Activated CD4-positive, alpha-beta memory T cell treated with anti-CD3 and anti-CD28 coated beads, Interleukin-2, amount 10 ng/mL, durations not matched to agents 7 days and 5 days (primary cell): ENCODE measurements at places on chromosomes 7 and 10. TPM values are rescaled to one million over a fixed set of nuclear protein-coding genes. Genes with fewer than 3 reads are reported as not detected.

DNA sequence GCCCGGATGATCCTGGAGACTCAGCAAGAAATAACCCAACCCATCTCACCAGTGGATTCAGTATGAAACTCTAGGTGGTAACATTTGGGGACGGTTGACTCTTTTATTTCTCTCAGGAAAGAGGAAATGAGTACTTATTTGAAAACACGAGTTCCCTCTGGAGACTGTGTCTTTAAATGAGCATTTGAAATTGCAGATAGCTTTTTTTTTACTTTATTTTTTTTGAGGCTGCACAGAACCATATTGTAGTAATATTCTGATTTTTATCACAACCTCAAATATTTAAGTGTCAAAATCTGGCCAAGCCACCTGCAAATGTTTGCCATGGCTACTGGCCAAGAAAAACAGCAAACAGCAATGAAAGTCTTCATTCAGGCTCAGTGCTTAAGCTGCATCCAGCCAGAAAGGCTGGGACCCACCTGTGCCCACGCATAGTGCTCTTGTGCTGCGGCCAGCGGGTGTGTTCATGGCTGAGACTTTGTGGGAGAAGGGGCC lies 160.8 kb downstream of the CREB5 start:
- no peak overlapping the region for H3K4me3 ChIP-seq
- DNase-seq, result no peak
- H3K36me3 ChIP-seq, result no peaks in the 10 kb centered on the region
- no peak overlapping the region for H3K27ac ChIP-seq

- peaks cover 22% of the 10 kb centered on the region for H3K27me3 ChIP-seq
- no peak for DNase-seq
- H3K27ac ChIP-seq, result no peak overlapping the region
- H3K36me3 ChIP-seq, result no peaks in the 10 kb centered on the region
These were observed 439 bp downstream of the IQUB start for GRCh38 chr7:123533929-123534382.

RBAK gene
- total RNA-seq, result 12.5 TPM

GRCh38 chr7:141126107-141126506 lies 52.2 kb downstream of the TMEM178B start:
- H3K27ac ChIP-seq, result no peak overlapping the region
- H3K4me1 ChIP-seq, result no peaks in the 10 kb centered on the region
- no peak overlapping the region for H3K4me3 ChIP-seq
- DNase-seq, result no peak

DNA sequence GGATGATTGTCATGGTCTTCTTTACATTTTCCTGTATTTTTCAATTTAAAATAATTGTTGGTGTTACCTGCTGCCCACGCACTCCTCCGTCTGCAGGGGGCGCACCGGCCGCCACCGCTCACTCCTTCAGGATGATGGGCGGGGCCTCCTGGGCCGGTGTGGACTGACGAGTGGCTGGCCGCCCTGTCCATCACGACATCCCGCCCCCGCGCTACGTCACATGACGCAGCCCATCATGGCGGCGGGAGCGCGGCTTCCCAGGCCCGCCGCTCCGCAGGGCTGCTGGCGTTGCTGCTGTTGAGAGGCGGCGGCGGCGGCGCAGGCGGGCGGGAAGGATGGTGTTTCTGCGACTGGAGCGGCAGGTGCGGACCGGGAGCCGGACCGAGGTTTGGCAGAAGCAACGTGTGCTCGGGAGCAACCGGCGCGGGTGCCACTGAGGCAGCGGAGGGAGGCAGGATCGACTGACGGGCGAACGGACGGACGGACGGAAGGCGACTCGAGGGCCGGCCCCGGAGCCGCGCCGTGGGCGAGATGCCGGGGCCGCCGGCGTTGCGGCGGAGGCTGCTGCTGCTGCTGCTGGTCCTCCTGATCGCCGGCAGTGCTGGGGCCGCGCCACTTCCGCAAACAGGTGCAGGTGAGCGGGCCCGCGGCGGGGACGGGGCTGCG lies at the start of gene LMTK2:
TSS of gene LMTK2 (plus strand) at position 216 of the 666 bp plus-strand sequence. CDS start at position 532, 316 bp downstream.
- H3K27ac ChIP-seq, result peak within 1 kb of the TSS; percentile 82
- H3K4me1 ChIP-seq, result peaks cover 21% of the 10 kb centered on the region
- H3K27me3 ChIP-seq, result peaks cover 1% of the 10 kb centered on the region

DNA sequence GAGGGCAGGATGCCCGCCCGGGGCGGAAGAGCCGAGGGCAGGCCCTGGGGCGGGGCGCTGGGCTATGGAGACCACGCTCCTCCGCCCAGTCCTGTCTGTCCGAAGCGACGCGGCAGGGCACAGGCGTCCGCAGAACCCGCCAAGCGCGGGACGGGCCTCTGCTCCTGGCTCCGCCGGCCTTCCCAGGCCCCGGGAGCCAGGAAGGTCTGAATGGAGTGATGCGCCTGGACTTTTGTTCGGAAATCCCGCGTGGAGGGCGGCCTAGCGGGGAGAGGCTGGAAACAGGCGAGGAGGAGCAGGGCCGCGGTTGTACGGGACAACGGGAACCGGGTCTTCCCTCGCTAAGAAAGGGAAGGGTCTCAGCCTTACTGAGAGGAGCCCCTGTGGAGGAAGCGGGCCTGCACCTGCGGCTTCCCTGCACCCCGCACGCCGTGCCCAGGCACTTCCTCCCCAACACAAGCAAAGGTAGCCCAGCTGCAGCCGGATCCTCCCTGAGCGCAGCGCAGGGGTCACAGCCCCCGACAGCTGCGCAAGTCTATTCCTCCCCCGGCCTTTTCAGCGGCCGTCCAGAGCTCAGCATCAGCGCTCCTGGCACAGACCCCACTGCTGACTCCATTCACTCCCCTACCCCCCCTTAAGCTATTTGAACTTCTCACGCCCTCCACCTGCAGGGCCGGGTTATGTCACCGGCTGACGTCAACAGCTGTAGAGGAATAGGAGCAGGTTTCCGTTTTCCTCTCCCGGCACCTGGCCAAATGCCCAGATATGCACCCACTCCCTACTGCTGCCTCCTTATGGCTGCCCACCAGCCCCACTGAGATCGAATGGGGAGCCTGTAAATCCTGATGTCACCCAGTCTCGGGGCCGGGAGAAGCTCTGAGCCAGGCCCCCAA lies 143.2 kb upstream of the RET start:
- H3K27me3 ChIP-seq, result peaks cover 28% of the 10 kb centered on the region
- no peak for DNase-seq
- no peak overlapping the region for H3K4me3 ChIP-seq
